Left ventricle myocardium superior (tissue), 1 donor: ENCODE measurements at places on chromosomes 1 and 21. TPM values are rescaled to one million over a fixed set of nuclear protein-coding genes. Genes with fewer than 3 reads are reported as not detected.

DNA sequence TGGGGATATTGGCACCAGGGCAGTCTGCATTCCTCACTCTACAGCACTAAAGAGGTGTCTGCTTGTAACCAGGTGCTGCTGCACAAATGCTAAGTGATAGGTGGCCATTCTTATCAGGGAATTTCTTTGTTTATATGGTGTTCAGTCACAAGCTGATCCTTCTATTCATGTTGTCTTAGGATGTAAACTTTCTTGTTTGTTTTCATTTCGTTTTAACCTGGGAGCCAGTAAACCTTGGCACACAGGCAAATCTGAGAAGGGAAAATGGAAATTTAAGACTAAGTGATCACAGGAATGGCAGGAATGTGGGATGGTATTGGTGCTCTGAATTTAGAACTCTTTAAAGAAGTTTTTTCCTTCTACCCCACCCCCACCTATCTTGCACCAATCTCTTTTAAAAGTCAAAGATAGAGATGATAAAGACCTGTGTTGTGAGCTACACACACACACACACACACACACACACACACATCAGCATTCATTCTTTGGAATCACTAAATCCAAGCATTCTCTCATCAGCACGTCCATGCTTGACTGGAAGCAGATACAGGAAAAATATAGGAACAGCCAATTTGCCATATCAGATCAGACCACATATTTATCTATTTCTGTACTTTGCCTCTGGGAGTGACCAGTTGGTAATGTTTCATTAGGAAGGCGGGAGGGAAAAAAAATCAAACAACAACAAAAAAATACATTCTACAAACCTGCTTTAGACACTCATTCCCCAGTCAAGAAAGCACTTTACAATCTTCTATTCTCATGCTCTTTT lies 451.4 kb upstream of the ADGRL2 start:
- DNase-seq: no peak

DNA sequence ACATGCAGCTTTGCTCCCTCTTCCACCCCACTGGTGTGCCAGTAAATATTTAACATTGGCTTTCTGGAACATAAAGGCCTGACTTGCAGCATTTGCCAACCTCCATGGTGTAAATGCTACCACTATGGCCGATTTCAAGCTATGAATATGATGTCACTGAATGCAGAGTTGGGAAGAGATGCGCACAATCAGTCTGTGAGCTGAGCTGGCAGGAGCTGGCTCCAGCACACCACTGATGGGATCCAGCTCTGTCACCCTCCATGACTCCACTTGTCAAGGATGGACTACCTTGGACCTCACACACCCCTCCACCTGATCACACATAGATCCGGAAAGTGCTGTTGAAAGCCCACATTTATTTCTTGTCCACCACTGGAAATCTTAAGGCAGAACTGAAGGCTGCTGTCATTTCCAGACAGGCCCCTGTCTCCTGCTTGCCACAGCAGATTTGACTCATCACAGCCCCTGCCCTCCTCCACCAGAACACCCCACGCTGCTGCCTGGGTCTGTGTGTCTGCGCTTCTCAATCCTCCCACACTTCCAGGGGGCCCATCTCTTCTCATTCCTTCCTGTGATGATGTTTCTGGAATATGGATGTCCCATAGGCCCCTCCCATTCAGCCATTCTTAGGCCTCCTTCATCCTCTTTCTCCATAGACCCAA lies 82.2 kb upstream of the BCAR3 start:
- DNase-seq: no peak

DNA sequence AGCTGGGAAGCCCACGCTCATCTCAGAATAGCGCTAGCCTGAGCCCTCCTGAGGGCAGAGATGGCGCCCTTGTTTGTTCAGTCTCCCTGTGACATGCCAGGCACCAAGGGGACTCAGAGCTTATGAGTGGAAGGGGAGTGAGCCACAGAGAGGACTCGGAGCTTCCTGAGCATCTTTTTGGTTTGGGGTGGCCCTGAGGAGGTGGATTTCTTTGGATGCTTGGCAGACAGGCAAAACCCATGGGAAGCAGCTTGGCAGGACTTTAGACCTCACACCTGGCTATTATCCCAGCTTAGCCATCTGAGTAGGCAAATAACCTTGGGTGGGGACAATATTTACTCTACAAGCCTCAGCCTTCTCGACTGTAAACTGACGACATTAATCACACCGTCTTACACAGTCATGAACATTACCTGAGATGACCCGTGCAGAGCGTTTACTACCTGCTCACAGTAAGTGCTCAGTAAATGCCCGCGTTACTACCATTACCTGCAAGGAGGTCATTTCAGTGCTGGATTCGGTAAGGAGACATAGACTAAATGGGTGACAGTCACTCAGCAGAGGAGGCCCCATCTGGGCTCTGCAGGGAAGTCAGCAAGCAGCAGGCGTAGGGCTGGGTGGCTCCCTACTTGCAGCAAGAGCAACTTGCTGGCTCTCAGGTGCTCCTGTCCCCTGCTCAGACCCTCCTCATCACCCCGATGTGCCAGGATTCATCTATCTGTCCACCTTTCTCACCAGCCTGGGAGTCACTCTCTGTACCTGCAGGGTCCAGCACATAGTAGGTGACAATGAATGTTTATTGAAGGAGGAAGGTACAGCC lies 54.9 kb downstream of the KLHDC7A start:
- DNase-seq: no peak

PYCR2 gene
- 62.3 TPM for total RNA-seq

DNA sequence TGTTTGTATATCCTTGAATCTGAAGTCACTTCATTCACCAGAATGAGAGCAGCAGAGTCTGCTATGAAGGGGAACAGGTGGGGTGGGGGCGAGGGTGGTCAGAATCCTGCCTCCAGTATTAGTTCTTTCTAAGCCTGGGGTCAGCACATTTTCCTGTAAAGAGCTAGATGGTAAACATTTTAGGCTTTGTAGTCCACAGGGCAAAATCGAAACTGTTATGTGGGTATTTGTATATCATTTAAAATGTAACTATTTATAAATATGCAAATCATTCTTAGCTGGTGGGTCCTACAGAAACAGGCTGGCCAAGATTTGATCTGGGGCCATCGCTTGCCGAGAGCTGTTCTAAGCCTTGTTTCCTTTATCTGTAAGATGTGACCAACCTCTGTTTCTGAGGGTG lies 96.0 kb downstream of the IGSF21 start:
- DNase-seq: no peak

DNA sequence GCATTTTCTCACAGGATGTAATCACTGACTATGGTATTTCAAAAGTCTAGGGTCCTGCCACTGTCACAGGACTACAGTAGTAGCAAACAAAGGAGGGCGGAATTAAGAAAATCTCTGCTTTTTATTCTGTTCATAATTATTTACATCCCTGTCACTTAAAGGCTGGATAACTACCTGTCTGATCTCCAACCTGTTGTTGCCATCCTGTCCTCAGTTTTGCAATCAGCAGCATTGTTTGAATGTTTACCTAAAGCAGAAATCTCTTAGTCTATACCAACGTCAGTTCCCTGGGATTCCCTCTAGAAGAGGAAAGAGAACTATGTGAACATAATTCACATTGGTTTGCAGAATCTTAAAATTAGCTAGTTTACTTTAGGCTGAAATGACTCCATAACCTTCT lies 218.5 kb downstream of the PBX1 start:
- no peak for DNase-seq

GRCh38 chr1:7334475-7335035 lies 436.5 kb upstream of the VAMP3 start:
- DNase-seq: no peak

- DNase-seq: peak; percentile 85
Observed at GRCh38 chr1:7646981-7647901, 123.9 kb upstream of the VAMP3 start.
